ENCODE measurements at places on chromosomes 7 and 10.

GRCh38 chr7:35716038-35716803 is 21.3 kb upstream of the HERPUD2 start:
- DNase-seq, result no peak

DNA sequence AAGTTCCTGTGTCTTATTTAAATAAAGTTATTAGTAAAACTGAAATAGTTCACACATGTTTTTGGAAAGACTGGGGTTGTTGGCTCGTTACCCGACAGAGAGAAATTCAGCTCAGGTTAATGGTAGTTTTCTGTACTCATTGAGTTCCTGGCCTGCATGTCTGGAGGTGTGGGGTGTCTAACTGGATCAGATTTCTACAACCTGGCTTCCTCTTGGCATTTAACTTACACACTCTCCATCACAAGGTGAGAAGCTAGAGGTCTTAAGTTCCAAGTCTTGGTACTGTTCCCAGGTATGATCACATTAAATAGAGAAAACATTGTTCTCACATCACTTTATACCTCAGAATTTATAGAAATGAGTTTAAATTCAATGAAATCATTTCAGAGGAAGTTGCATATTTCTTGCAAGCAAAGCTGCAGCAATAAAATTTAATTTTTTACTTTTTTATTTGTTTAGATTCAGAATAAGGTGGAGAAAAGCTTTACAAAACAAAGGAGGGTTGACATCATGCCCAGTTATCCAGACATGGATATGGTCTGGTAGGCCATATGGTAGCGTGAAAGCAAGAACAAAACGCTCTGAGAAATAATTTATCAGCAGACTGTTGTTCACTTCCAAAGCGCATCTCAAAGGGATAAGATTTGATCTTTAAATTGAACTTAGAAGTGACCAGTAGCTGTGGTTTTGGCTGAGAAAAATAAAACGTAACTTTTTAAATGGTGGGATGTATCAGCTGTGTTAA is 120.6 kb downstream of the GLCCI1 start:
- DNase-seq, result no peak

DNA sequence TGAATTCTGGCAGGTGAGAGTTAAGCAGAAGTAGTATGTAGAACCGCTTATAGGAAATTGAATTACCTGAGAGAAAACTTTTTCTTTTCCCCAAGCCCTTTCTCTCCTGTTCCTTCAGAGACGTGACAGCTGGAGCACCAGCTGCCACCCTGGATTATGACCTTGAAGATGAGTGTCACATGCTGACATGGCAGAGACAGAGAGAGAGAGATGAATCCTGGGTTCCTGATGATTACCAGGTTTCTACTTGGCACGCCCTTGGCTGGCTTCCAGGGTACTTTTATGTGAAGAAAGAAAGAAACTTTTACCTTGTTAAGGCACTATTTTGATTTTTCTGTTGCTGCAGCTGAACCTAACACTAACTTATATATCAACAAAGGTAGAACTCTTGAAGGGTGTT is 99.9 kb downstream of the GPR26 start:
- no peak for DNase-seq

GRCh38 chr7:74216361-74216761 is 6.6 kb downstream of the LAT2 start:
- DNase-seq, result no peak

DNA sequence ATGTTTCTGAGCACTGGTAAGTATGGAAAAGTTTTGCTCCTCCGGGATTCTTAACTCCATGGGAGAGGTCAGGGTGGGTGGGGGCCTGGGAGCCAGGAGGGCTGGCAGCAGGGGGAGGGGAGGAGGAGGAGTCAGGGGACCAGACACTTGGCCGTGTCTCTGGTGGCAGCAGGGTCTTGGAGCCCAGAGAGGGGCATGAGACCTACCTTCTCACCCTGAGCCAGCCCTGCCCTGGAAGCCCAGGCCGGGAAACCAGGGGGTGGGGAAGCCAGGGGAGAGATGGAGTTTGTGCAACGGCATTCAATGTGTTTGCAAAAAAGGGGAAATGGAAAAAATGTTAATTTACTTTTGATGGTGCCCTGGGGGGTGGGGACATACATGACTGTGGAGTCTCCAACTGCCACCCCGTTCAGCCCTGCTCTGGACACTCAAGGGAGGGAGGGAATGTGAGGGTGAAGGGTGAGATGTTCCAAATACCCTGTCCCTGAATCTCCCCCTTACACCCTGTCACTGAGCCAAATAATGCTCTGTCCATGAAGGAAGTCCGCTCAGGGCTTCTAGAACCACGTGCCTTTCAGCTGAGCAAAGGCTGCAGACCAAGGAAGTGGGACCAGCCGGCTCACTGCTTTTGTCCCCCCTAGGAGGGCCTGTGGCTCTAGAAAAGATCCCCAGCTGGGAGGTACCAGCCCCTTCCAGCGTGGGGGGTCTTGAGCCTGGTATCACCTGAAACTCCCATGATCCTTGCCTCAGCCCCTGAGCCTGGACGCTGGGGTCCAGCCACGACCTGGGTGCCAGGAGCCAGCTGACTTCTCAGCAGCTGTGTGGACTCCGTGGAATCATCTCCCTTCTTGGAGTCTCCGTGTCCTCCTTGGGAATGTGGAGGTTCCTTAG is 48.3 kb downstream of the TMEM270 start:
- DNase-seq, result no peak

DNA sequence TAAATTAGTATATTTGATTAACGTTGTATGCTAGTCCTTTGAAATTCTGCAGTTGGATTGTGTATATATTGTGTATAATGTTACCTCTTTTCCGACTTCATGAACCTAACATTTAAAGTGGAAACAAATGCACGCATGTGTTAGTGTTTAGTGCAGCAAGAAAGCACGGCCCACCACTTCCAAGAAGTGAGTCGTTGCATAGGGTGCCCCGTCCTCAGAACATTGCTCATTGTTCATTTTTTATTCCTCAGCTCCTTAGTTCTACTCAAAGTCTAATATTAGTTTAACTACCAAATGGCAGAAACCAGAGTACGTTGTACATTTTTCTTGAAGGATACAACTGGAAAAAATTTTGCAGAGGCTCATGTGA is 407.6 kb downstream of the AUTS2 start:
- DNase-seq, result no peak

- no peak for DNase-seq
Observed at GRCh38 chr7:105655500-105656380, 74.4 kb upstream of the EFCAB10 start.

DNA sequence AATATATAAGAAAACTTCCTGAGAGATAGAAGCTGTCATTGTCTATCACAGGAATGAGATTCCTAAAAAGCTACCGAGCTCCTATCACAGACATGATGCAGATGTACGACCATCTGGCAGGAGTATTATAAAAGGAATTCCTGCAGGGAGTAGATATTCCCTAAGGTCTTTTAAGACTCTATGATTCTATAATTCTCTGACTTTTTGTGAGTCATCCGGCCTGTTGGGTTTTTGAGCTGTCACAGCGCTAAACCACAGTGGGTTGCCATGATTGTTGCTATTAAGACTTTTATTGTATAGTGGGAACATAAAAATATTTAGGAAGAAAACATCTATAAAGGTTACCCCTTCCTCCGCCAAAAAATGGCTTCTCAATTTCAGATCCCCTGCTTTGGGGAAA is 223.4 kb downstream of the BMPER start:
- DNase-seq, result no peak

DNA sequence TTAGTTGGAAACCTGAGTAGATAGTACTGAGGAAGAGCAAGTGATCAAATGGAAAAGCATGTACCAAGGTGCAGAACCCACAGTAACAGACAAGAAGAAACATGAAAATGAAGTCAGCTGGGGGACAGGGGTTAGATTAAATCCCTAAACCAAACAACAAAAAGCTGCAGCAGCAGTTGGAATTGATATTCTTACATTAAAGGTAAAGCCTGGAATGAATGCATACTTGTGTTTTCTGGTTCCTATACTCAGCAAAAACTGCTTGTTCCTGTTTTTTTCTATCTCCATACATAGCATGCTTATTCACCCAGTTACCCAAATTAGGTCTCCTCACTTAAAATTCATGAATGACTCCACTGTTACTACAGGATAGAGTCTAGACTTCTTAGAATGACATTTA is 92.4 kb downstream of the TPST1 start:
- no peak for DNase-seq

DNA sequence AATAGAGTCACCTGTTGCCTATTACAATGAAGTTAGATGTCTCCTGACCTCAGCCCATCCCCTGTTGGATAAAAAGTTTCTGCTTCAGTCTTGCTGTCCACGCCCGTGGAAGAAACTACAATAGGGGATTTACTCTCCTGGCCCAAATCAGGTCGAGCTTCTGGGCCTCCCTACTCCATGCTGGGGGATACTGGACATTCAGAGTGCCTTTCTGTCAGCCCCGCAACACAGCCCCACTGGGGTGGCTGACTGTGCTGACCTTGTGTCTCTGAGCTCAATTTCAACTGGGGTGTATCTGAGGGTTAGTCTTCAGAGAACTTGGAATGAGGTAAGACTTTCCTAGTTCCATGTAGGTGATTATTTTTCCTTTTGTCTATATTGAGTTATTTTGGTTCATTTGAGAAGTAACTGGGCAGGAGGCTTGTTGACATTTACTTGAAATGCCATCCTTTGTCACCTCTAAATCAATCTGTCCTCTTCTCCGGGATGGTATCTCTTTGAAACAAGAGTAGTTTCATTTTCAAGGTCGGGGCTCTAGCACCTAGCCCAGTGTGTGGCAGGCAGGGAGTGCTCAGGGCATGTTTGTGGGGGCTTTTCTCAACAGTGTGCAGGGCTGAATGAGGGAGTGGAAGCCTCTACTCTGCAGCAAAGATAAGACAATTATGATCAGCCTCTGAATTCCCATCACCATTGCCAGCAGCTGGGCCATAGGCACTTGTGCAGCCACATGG is 17.7 kb upstream of the CXCL12 start:
- DNase-seq, result no peak

- no peak for DNase-seq
Observed at GRCh38 chr7:2198206-2198605, 34.5 kb downstream of the MAD1L1 start.

GRCh38 chr7:64946772-64947171 is 43.7 kb downstream of the ZNF273 start:
- no peak for DNase-seq

GRCh38 chr7:130838738-130839137 is 104.7 kb upstream of the KLF14 start:
- no peak for DNase-seq

DNA sequence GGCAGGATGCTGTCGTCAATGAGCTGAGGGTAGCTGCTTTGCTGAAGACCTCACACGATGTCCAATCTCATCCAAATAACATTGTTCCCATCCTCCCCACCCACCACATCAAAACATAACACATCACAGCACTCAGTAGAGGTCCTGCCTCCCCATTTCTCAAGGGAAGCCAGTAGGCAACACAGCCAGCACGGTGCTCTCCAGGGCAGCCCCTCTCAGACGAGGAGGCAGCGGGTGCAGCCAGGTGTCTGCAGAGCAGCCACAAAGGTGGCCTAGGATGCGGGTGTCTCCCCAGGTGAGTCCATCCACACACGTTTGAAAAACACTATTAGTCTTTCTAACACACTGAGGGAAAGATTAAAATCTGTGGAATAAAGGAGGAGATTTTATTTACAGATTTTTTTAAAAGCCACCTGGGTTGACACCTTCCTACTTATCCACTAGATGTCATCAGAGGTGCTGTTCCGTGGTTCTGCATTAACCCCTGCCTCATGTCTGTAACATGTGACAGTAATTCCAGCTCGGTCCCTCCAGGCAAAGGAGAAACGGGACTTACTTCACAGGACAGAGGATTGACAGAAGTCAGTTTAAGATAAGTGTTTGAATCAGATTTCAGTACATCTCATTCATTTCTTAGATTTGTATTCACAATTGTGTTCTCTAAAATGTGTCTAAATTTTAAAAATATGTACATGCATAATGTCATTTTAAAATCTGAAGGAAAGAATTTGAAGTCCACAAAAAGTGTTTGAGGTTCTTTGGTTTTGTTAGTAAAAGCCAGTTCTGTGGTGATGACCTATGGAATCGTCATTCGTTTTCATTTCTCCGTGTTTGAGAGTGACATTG is 68.0 kb downstream of the LANCL2 start:
- DNase-seq, result no peak

- no peak for DNase-seq
Observed at GRCh38 chr7:50068850-50069551, 24.0 kb downstream of the ZPBP start.

DNA sequence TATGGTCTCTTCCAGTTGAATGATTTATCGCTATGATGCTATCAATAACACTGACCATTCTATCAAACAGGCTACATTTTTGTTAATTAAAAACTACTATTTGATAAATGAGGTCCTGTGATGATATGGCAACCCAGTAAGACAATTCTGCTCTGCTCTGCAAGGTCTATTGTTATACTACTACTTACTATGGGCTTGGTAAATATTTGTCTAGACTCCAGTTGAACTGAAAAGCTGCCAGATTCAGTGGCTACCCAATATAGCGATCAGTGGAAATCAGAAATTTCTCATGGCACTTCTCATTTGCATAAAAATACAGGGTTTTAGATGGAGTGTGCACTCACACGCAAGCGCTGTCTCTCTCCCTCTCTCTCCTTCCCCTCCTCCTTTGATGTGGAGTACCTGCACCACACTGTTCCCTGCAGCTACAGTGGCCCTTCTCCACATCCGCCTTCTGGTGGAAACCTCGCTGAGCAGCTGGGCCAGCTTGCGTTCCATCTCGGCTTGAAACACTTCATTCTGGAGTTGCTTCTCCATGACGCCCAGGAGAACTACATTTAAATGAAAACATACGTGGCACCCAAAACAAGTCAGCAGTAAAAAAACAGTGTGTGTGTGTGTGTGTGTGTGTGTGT is 77.9 kb downstream of the KIAA1549 start:
- DNase-seq, result peak; percentile 48

- DNase-seq, result no peak
Observed at GRCh38 chr10:101441541-101442455, 87.8 kb downstream of the BTRC start.

DNA sequence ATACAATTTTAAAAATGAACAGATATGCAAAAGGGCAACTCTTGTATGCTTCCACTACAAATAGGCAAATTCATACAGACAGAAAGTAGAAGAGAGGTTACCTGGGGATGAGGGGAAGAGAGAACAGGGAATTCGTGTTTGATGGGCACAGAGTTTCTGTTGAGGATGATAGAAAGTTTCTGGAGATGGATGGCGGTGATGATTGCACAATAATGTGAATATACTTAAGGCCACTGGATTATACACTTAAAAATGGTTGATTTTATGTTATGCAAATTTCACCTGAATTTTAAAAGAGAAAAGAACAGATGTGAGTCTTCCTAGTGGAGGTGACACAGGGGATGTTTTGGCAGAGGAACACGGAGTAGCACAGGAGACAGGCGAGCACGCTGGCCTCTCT is 89.3 kb downstream of the TEX36 start:
- no peak for DNase-seq

- no peak for DNase-seq
Observed at GRCh38 chr7:146004805-146005204, 111.8 kb upstream of the CNTNAP2 start.

GRCh38 chr10:108425283-108425964 is 1260.9 kb upstream of the SORCS1 start:
- DNase-seq, result no peak

- DNase-seq, result no peak
Observed at GRCh38 chr7:4225881-4226523, 456.1 kb upstream of the FOXK1 start.
